ENCODE measurements at places on chromosomes 1 and 21.

GRCh38 chr1:40350391-40350790, 23.1 kb upstream of the SMAP2 start:
- DNase-seq: no peak

- DNase-seq: no peak
Observed at GRCh38 chr1:78619032-78619431, 1.2 kb upstream of the IFI44L start.

DNA sequence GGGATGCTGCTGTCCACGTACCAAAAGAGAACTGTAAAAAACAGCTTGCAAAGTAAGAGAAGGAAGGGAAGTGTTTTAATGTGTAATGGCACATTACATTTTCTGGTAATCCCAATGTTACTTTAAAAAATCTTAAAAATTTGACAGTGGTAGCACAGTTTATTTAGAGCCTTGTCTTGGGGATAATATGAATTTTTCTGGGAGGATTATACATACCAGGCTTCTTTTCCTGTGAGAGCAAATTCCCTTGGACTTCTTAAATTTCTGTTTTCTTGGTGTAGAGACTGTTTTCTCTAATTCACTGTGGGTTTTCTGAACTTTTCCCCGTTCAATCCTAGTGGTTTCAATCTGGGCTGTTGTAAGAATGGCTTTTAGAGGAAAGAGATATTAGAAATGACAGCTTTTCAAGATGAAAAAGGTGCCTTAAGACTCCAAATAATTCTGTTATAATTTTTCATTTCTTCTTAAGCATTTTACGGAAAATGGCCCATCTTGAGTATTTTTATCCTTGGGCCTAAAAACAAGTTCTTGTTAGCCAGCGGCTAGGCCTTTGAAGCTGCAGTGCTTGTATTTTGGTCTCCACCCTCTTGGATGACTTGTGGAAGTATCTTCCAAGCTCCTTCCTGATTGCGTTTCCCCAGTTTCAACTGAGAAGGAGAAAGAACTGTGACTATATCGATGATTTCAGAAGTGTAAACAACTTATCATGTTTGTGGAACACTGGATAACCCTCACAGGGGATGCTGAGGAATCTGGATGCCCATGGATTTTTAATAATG, 70.0 kb downstream of the LEPR start:
- DNase-seq: no peak

DNA sequence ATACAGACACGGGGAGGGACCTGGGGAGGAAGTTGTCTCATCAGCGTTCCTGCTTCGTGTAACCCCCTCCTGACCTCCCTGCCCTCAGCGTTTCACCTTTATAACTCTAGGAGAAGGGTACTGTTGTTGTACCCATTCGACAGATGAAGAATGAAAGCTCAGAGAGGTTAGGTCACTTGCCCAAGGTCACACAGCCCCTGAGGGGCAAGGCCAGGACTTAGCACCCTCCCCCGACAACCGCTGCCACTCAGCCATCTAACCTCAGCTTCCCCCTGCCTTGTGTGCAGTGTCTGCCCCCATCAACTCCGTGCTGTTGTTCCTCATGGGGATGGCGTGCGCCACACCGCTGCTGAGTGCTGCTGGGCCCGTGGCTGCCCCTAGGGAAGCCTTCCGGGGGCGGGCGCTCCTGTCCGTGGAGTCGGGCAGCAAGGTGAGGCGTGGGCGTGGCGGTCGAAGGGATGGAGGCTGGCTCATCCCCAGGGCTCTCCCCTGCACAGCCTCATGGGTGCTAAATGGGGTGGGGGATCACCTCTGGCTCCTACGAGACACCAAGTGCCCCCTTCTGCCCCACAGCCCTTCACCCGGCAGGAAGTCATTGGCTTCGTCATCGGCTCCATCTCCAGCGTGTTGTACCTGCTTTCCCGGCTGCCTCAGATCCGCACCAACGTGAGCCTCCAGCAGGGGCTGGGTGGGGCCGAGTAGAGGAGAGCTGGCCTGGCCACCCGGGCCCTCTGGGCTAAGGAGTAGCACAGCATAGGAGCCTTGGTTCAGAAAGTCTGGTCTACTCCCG, 14.0 kb downstream of the SLC66A1 start:
- no peak for DNase-seq

DNA sequence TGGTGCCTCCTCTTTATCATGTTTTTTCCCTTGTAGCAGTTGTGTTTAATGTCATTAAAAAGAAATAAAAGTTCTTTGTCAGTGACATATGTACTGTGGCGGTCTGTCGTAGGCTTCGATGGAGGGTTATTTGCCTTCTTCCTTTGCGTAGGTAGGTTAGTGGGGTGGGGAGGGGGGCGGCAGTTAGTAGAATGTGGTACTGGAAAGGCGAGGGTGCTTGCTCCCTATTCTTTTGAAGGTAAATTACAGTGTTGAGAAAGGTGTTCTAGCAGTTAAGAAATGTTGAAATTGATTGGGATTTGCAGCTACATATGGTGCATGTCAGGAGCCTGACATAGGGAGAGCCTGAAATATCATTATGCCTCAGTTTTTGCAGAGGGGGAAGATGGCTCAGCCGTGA, 11.9 kb downstream of the FNDC5 start:
- no peak for DNase-seq

GRCh38 chr1:109626682-109627408, 7.2 kb downstream of the AMPD2 start:
- no peak for DNase-seq

DNA sequence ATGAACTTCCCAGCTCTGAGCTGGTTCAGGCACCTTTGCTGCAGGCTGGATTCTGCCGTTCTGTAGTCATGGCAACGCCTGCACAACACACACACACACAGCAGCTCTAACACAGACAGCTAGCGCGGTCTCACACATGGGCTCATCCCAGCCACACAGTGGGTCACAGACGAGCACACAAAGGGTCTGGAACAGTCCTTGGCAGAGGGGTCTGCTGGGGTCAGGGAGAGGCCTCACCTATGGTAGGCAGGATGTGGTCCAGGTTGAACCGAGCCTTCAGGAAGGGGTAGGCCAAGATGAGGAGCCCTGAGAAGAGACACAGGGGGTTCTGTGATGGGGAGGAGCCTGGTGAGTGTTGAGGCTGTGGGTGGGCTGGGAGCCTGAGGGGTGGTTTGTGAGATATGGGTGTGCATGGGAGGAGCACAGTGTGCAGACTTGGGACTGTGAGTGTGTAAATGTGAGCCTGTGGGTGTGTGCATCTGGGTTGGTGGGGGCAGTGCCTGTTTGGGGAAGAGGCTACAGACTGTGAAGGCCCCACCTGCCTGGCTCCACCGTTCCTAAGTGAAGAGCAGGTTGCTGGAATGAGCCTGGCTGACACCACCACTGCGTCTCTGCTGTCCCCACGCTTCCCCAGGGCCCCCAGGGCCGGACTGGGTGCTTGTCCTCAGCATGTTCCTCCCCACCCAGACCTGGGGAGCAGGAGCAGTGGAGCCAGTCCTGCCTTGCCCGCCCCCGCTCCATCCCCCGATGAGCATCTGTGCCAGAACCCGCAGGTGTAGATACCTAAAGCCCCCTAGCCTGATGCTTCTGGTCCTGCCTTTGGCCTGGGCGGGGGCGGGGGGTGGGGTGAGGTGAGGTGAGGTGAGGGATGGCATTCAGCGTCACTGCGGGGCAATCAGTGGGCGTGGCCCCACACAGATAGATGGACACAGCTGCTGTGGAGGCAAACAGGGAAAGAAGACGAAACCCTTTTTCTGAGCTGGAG, 1.5 kb downstream of the KNCN start:
- DNase-seq: no peak

DNA sequence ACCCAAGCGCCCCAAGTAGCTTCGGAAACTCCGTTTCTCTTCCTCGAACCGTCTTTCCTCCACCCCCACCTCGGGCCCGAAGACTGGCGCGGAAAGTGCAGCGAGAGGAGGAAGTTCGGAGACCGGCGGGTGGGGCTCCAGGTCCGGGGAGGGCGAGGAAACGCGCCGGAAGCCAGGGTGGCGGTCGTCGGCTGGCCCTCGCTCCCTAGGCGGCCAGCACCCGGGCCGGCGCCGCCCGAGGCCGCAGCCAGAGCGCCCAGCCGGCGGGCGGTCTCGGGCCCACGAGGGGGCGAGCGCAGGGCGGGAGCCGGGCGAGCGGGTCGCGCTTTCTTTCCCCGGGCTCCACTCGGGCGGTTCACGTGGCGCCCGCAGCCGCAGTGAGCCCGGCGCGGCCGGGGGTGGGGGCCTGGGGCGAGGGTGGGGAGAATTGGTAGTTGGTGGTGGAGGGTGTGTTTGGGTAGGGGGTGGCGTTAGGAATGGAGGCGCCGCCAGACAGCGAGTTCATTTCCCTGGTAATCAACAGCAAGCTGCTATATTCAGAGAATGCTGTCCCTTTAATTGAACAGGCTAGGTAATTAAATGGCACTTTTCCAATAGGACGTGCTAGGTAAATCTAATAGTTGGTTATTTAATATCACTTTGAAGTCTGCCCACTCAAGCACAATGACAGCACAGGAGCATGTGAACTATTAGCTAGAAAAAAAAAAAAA, 6.7 kb downstream of the LMO4 start:
- DNase-seq: no peak

GRCh38 chr1:246579818-246580217, 13.6 kb downstream of the CNST start:
- DNase-seq: no peak

DNA sequence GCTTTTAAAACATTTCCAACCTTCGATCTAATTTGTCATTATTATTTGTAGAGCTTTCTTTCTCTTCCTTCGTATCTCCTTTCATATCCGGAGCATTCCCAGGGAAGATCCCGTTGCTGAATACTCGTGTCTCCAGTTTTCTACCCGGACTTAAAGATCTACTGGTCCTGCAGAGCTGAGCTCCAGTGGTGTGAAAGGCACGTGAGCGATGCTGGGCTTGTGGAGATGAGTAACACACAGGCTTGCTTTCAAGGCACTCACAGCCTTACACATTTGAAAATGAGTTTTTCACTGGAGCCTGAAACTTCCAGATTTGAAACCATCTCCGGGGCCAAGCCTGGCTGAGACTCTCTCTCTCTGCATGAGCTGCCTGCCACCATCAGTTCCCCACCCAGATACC, 428.3 kb downstream of the KIF26B start:
- no peak for DNase-seq

GRCh38 chr1:112296908-112297307, 99.1 kb upstream of the CTTNBP2NL start:
- DNase-seq: no peak

DNA sequence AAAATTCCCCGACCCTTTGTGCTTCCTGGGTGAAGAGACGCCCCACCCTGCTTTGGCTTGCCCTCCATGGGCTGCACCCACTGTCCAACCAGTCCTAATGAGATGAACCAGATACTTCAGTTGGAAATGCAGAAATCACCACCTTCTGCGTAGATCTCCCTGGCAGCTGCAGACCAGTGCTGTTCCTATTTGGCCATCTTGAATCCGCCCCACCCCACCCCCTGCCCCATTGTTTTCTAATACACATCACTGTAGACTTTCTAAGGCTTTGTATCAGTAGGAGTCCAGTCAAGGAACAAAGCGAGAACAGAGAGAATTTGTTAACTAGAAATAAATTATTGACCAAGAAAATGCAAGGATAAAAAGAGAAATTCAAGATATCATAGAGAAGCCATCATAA, 178.2 kb downstream of the KCNK2 start:
- DNase-seq: no peak

DNA sequence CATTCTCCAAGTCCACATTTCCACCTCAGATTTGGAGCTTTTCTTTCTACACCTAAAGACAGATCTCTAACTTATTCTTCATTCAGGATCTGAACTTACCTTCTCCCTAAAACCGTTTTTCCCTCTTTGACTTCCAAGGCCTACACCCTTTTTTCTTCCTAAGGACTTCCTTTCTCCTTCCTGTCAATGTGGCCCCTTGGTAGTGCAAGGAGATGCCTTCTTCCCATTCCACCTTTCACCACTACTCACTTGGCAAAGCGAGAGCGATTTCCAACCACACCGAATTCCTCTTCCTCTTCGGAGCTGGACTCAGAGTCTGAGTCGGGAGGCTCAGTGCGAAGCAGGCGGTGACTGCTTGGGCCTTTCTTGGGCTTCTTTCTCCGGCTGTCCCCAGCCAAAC, 1.3 kb downstream of the EFCAB14 start:
- no peak for DNase-seq

DNA sequence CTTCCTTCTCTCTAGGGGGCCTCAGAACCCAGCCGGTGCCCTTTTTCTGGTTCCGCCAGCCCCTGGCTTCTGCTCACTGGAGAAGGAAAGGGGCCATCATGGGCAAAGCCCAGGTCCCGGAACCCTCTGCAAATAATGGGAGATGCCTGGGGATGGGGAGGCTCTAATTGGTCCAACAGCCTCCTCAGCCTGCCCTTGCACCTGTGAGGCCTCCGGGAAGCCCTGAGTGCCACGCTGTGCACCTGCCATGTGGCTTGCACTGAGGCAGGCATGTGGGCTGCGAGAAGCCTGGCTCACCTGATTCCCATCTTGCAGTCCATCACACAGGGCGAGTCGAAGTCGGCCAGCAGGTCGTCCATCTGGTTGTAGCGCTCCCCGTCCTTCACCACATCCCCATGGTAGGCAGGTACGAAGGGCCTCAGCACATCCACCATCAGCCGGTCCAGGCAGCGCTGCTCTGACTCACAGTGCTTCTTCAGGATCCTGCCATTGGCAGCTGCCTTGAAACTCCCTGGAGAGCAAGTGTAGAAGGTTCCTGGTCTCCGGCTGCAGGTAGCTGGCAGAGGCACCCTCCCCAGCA, 92.1 kb downstream of the ITPKB start:
- no peak for DNase-seq

GRCh38 chr1:21100481-21100921, 76.2 kb downstream of the EIF4G3 start:
- no peak for DNase-seq

- DNase-seq: no peak
Observed at GRCh38 chr1:222813866-222814535, 838 bp upstream of the DISP1 start.

GRCh38 chr1:162175379-162176081, 106.0 kb downstream of the NOS1AP start:
- DNase-seq: no peak

DNA sequence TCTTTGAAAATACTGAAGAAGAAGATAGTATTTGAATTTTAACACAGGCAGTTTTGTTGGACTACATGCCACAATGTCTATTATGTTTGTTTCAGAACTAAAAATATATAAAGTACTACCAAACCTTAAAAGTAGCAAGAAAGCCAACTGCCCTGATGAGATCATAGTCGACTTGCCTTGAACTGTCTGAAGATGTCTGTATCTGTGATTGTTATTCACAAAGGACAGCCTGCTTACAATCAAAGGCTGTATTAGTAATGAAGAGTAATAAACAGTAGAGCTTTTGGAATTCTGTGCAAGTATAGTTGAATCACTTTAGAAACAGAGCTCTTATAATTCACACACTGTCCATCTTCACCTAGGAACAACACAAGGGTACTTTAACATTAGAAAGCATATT, 228.3 kb downstream of the NCAM2 start:
- no peak for DNase-seq

Measured in fibroblast of skin of left biceps (primary cell).